ENCODE measurements at places on chromosomes 2 and 18.
A peak's percentile ranks its signal among the peaks of the same experiment; 100 is the strongest.

DNA sequence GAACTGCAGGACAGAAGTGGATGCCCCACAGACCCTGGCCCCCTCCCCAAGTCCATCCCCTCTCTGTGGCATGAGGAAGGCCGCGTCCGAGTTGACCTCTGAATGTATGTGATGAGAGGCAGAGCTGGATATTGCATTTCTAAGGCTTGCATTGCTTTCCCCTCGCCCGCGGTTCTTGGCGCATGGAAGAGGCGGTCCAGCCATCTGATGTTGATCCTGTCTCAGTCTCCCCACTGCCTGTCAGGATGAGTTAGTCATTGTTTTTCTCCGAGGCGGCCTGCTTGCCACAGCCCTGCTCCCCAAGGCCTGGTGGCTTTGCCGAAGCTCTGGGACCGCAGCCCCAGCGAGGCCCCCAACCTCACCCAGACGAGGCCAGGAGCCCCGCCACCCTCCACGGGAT is 88.6 kb downstream of the SMAD7 start:
- no peak for DNase-seq

- no peak for DNase-seq
Measured at GRCh38 chr18:71994273-71994672, 549.9 kb downstream of the CBLN2 start.

- no peak for DNase-seq
Measured at GRCh38 chr2:225276207-225276606, 123.3 kb upstream of the NYAP2 start.

DNA sequence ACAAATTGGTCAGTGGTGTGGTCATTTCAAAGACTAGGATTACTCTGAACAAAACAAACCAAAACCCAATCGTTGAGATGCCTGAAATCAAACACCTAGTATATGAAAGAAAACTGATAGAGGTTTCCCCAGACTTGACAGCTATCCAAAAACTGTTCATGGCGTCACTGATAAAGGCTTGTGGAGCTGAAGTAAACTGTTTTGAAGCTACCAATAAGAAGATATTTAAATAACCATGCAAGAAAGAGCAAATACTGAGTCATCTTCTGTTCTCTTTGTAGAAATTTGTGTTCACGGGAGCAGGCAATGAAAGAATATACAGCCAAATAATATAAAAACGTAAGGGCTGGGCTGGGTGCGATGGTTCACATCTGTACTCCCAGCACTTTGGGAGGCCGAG is 7.5 kb upstream of the COLEC11 start:
- no peak for DNase-seq

GRCh38 chr18:58784601-58785137 is 80.0 kb upstream of the ZNF532 start:
- DNase-seq = no peak

DNA sequence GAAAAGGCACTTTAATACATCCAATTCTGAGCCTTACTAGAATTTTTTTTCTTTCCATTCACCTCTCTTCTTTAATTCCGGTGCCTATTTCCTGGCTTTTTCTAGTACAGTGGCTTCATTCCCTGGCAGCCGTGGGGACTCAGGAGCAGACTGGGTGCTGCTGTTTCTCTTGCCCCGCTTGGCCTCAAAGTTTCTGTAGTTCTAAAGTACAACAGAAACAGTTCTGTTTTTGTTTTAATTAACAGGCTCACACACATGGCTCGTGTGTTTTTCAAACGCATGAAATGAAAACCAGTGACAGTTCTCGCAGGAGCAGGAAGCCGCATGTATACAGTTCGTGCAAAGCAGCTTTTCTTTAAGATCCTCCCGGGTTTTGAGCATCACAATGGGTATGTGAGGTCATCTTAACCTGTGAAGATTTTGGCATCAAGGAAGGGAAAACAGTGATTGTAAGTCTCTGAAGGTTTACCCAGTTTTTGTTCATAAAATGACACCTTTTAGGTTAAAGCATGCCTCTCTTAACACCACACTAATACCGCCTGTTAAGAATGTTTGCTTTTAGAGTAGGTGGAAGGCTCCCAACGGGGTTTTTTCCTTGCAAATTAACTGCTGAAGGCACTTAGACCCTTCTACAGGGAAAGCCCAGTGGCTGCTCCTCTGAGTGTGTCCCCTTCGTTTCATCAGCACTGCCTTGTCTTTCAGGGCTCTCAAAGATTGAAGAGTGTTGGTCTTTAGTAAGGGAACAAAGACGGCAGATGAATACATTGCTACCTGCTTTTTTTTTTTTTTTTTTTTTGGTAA is 5.8 kb downstream of the FZD7 start:
- no peak for DNase-seq

GRCh38 chr2:224056889-224057288 is 17.8 kb upstream of the SERPINE2 start:
- no peak for DNase-seq

DNA sequence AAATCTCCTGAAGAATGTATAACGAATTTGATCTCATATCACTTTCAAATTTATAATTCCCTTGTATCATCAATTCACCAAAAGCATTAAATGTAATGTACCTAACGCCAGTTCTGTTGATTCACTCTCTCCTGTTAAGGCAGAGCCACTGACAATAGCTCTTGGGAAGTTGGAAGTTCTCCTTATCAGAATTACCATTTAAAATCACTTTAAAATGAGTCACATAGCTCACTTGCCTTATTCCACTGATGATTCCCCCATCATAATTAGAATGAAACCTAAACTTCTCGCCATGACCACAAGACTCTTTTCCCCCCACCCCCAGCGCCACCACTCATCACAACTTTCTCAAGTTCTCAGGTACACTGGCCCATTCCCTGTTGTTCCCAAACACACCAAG is 117.1 kb downstream of the PID1 start:
- DNase-seq = no peak

- DNase-seq = no peak
Measured at GRCh38 chr2:118121986-118122524, 33.8 kb downstream of the INSIG2 start.

GRCh38 chr2:194602750-194603149 is 1054.3 kb upstream of the SLC39A10 start:
- DNase-seq = no peak

DNA sequence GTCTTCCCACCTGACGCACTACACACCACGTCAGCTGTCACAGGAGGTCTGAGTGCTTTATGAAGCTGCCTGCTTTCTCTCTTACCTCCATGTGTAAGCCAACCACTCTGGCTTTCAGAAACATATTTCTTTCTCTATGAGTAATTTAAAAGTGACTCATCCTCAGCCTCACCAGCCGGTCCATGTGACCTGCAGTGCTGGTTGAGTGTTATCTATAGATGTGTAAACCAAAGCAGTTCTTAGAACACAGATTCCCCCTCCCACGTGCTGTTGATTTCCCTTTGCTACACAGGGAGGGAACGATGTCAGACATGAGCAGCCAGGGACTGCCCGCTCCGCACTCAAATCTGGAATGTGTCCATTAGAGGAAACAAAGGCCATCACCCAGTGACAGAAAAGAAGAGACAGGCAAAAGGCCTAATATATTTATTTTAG is 157.8 kb downstream of the BCL2 start:
- DNase-seq = no peak

DNA sequence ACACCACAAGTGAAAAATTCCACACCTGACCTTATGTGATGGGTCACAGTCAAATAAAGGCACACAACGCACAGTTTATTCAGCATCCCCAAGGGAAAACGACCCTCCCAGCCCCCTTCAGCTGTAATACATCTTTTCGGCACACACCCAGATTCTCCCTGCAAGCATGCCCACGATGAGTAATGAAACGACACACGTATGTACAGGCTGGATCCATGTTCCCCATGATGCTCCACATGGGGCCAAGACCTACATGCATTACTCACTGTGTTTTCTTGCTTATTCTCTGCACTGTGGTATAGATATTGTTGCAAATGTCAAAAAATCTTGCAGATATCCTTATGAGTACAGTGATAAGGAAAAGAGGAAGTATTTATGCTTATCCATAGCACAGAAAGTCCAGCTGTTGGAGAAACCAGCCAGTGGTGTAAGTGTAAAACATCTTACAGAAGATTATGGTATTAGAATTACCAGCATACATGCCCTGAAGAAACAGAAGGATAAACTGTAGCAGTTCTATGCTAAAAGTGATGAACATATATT is 32.5 kb upstream of the SGPP2 start:
- no peak for DNase-seq

GRCh38 chr2:219002395-219003266 is 9.4 kb upstream of the CRYBA2 start:
- DNase-seq = peak; percentile 87

GRCh38 chr2:240689975-240690374 is 1.7 kb upstream of the AQP12A start:
- no peak for DNase-seq

GRCh38 chr18:32983721-32984120 is 210.9 kb upstream of the KLHL14 start:
- DNase-seq = no peak

DNA sequence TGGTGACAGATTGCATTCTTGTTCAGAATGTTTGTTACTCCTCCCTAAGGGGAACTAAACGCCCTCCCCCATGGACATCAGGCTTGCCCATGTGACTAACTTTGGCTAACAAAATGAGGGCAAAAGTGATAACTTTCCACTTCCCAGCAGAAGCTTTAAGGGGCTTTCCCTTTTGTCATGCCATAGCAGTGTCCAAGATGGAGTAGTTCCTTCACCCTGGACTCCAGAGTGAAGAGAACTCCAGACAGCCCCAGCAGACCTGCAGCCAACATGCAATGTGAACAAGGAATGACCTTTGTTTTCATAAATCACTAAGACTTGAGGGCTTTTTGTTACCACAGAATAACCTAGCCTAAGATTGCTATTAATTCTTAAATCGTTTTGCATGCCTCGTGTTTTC is 163.5 kb downstream of the ZEB2 start:
- no peak for DNase-seq

DNA sequence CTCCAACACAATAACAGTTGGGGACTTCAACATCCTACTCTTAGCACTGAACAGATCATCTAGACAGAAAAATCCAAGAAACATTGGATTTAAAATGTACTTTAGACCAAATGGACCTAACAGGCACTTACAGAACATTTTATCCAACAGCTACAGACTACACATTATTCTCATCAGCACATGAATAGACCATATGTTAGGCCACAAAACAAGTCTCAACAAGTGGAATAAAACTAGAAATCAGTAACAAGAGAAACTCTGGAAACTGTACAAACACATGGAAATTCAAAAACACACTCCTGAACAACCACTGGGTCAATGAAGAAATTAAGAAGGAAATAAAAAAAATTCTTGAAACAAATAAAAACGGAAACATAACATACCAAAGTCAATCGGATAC is 117.5 kb downstream of the ACVR1 start:
- no peak for DNase-seq

DNA sequence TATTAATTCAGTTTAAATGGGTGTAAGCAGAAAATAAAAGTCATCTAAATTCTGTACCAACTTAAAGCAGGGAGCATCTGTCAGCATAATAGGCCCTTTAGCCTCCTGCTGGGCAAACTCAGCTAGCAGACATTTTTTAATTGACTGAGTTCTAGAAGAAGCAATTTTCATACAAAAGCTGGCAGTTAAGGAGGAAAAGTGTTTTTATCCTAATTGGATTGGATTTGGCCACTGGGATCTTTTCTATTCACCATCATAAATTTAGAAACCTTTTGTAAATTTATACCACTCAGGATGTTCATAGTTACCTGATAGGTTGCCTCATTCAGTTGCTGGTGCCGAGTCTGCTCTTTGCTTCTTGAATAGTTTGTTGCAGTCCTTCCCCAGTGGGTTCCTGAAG is 262.7 kb upstream of the FSIP2 start:
- no peak for DNase-seq

GRCh38 chr2:141497272-141497671 is 633.5 kb downstream of the LRP1B start:
- no peak for DNase-seq

DNA sequence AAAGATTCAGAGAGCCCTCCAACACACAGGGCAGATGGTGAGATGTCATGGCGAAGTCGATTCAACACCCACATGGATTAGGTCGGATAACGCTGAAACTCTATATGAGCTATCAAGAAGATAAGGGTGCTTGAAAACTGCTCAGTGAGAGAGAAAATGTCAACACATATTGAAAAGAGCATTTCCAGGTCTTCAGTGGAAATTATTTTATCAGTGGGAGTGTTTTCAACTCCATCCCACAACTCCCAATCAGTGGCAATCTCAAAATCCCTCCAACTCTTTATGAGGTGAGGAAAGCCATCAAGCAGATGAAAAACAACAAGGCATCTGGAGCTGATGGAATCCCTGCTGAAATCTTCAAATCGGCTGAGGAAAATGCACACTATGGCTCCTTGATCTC is 104.5 kb upstream of the KLHL14 start:
- no peak for DNase-seq

- no peak for DNase-seq
Measured at GRCh38 chr2:32656069-32656468, 28.2 kb downstream of the TTC27 start.

- no peak for DNase-seq
Measured at GRCh38 chr2:47654790-47655562, 128.0 kb upstream of the MSH6 start.

- no peak for DNase-seq
Measured at GRCh38 chr18:70463085-70463484, 174.2 kb downstream of the SOCS6 start.

GRCh38 chr18:305003-305501 is 37.2 kb upstream of the THOC1 start:
- DNase-seq = no peak

DNA sequence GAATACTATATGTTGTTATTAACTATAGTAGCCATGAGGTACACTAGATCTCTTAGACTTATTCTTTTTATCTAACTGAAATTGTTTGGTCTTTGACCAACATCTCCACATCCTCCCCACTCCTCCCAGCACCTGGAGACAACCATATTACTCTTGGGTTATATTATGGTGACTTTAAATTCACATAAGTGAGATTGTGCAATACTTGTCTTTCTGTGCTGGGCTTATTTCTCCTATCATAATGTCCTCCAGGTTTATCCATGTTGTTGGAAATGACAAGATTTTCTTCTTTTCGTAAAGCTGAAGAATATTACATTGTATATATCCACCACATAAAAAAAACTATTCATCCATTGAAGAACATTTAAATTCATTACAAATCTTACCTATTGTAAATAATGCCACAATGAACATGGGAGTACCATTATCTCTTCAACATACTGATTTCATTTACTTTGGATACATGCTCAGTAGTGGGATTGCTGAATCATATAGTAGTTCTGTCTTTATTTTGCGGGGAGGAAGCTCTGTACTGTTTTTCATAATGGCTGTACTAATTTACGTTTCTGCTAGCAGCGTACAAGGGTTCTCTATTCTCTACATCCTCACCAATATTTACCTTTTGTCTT is 159.2 kb upstream of the SCN7A start:
- DNase-seq = peak; percentile 50

DNA sequence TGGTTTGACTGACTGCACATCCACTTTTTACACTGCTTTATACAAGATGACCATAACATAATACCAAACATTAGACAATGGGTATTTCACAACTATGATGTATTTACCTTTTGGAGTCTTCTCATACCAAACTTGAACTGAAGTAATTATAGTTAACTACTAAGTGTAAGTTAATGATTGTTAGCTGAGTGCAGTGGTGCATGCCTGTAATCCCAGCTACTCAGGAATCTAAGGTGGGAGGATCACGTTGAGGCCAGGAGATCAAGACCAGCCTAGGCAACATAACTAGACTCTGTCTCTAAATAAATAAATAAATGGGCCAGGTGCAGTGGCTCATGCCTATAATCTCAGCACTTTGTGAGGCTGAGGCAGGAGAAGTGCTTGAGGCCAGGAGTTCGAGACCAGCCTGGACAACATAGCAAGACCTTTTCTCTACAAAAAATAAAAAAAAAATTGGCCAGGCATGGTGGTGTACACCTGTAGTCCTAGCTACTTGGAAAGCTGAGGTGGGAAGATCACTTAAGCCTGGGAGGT is 44.9 kb upstream of the ORC2 start:
- DNase-seq = no peak

- DNase-seq = no peak
Measured at GRCh38 chr18:71079606-71080005, 790.8 kb downstream of the SOCS6 start.

Data from NCI-H774 (cell line).